Spinal cord (tissue), 10 donors: ENCODE measurements at places on chromosomes 2 and 18.

GRCh38 chr2:219215871-219216534 lies 2.8 kb downstream of the ABCB6 start:
- no peak for DNase-seq

DNA sequence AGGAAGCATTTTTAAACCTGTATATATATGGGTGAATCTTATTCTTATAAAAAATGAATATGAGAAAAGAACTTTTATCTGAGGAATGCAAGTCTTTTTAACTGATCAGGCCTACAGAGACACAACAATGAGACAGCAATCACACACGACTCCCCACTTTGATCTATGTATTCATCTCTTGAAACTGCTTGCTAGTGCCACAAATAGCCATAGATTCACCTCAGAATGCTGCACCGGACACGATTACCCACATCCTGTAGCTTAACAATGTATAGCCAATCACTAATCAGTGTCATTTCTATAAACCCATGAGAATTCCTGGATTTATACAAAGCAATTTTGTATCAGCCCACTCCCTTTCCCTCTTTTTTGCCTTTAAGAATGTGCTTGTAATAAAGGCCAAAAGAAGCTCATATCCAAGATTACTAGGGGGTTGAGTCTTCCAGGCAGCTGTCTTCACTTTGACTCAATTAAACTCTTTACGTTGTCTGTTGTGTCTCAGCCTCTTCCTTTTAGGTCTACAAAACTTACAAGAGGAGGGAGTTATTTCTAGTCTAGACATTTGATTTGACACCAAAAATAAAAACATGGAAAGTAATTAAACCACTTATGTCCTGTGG lies 94.9 kb downstream of the MBD2 start:
- DNase-seq = no peak

GRCh38 chr2:98295721-98296414 lies 50.4 kb upstream of the CNGA3 start:
- DNase-seq = no peak

- DNase-seq = peak; percentile 82
Measured at GRCh38 chr2:201642086-201642578, 1.2 kb downstream of the TMEM237 start.

- no peak for DNase-seq
Measured at GRCh38 chr18:48017635-48018034, 87.2 kb upstream of the SMAD2 start.

DNA sequence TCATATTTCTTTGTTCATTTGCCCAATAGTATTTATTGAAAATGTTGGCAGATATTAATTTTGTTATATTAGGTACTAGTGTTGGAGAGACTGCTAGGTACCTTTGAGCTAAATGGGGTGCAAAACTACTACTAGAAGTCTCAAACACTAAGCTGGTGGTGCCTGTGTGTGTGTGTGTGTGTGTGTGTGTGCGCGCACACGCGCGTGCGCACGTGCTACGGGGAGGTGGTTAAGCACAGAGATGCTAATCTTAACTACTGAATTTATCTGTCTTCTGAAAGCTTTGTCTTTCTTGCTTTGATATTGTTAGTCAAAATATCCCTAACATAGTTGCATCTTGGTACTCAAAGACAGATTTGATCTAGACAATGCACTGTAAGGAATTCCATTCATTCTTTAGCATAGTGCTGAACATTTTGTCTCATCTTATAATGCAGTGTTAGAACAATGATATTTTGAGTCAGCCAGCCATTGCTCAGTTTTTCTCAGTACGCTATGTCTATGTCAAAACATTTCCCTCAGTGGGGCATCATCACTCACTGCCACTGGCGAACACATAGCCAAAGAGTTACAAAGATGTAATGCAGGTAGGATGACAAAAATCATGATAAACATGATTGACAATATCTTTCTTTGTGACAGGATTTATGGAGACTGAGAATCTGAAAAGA lies 396.0 kb upstream of the RGPD4 start:
- DNase-seq = no peak

- DNase-seq = no peak
Measured at GRCh38 chr2:187390891-187391290, 57.2 kb downstream of the CALCRL start.

GRCh38 chr2:104965900-104966299 lies 72.0 kb upstream of the MRPS9 start:
- no peak for DNase-seq

DNA sequence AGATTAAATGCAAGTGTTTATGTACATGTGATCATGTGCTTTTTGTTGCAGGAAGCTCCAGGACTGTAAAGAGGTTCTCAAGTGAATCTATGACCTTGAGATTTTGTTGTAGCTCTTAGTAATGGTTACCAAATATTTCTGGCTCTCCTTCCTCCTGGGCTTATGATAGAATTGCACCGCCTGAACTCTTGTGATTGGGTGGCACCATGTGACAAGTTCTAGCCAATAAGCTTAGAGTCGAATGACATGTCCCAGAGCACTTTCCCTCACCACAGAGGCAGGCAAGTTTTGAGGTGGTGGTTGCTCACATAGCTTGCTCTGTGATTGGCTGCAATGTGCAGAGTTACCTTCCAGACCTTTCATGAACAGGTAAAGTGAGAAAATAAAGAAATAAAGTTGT lies 8.9 kb upstream of the SCG2 start:
- DNase-seq = no peak

GRCh38 chr2:233165895-233166661 lies 85.4 kb upstream of the ATG16L1 start:
- no peak for DNase-seq

DNA sequence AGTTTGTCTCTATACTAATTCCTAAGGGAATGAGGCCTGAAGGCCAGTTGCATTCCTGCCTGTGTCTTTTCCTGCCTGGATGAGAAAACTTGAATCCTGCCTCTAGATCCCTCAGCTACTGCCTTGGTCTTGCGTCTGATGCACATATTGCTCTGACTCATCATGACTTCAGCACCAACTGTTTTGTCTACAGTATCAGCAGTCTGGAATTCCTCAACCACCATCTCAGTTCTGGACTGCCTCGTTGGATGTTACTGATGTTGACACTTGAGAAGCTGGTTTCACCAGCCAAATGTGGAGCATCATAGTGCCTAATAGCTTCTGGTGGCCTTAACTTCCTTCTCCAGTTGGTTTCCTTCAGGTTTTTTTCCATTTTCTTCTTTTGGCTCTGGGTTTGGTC lies 211.0 kb downstream of the CTNNA2 start:
- DNase-seq = no peak

DNA sequence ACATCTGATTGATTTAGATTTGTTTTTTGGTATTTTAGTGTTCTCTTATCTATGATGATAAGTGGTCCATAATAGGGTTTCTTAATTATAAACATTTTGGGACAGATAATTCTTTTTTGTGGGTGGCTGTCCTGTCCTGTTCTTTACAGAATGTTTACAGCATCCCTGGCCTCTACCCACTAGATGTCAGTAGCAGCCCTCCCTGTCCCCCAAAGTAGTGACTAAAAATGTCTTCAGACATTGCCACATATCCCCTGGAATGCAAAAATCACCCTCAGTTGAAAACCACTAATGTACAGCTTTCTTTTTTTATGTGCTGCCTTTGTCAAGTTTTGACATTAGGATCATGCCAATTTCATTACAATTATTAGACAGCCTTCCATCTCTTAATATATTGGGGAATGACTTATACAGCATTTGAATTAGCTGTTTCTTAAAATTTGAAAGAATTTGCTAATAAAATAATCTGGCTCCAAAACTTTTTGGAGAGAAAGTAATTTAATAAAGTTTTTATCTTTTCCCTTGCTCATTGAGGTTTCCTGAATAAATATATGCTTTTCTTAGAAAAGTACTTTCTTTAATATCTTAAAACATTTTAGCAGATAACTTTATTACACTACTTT lies 19.5 kb downstream of the WIPF1 start:
- no peak for DNase-seq
